ENCODE measurements at places on chromosomes 2 and 18. TPM values are rescaled to one million over a fixed set of nuclear protein-coding genes. Genes with fewer than 3 reads are reported as not detected.

The IL36G gene
- total RNA-seq, result 2.8 TPM

The SIGLEC15 gene
- not detected for total RNA-seq

The MFSD2B gene
- not detected for total RNA-seq

DNA sequence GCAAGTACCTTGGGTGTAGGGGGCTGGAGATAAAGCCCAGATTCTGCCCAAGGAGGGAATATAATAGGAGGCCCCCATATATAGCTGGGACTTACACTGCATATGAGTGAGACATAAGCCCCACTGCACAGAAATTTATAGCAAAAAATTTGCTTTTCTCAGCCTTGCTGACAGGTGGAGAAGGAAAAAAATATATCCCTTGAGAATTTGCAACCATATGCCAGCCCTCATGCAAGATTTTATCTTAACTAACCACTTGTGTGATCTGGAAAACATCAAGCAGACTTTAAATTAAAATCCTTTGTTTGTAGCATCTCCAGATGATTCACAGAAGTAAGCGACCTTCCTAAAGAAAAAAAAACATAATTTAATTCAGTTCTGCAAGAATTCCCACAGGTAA, 288.2 kb downstream of the BCL2 start:
- H3K36me3 ChIP-seq, result no peaks in the 10 kb centered on the region
- DNase-seq, result no peak

The SCYGR5 gene
- total RNA-seq, result not detected

All from transverse colon (tissue), 4 donors.